Cortex of kidney (tissue), 1 donor: ENCODE measurements at places on chromosomes 6 and 20.

GRCh38 chr20:12293900-12294299 lies 376.2 kb downstream of the BTBD3 start:
- no peak for DNase-seq

DNA sequence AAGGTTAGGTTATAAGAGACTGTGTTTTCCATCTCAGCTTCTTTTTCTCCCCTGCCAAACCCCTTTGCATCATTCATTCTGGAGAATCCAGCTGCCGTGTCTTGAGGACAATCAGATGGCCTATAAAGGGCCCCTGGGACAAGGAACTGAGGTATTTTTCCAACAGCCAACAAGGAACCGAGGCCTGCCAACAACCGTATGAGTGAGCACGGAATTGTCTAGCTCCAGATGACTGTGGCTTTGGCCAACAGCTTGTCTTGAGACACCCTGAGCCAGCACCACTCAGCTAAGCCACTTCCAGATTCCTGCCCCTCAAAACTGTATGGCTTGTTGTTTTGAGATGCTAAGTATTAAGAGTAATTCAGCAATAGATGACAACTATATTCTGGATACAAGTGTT lies 433.7 kb upstream of the HSF2 start:
- no peak for DNase-seq

GRCh38 chr6:40389254-40389653 lies 197.9 kb downstream of the LRFN2 start:
- DNase-seq = no peak

GRCh38 chr6:89895276-89895874 lies 1.1 kb downstream of the GJA10 start:
- no peak for DNase-seq

DNA sequence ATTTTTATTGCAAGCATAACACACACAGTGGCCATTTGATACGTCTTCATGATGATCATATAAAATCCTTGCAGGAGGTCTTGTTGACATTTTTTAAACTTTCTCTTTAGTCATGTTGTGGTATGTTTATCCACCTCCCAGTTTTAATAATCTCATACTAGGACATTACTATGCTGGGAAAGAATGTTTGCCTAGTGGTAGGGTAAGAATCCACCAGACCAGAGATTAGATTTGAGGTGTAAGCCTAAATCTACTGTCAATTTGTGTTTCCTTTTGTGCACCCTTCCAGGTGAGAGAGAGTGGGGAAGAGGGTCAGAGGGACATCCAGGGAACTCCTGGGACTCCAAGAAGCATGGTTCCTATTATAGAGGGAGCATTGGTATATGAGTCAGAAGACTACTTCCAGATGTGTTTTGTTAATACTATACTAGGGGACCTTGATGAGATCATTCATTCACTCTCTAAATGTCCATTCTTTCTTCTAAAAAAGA lies 298.3 kb upstream of the SASH1 start:
- no peak for DNase-seq

DNA sequence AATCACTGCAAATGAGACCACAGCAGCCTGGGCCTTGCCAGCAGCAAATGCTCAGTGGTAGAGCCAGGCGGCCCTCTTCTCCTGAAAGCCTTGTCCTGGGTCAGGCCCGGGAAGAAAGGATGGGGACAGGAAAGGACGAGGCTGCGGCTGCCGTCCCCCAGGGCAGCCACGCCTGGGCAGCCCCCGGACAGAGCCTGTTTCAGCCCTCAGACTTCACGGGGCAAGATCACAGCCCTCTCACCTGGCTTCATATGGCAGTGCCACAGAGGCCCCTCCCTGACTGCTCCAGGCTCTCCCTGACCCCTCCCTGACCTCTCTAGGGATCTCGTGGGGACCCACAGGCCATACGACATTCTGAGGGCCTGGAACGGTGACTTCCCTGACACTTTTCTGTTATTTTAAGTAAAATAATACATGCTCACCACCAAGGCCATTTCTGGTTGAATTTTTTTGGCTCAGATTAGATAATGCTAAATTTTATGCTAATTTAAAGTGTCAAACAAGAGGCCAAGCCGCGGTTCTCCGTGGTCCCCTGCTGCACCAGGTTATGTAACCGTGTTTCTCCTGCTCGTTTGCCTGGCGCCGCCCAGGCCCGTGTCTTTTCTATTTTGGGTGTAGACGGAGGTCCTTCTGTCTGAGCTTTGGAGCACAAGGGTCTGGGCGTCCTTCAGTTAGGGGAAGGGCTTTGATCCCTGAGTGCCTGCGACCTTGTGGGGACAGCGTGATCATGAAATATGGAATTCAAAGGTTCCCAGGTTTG lies 59.9 kb upstream of the BHLHE23 start:
- no peak for DNase-seq

DNA sequence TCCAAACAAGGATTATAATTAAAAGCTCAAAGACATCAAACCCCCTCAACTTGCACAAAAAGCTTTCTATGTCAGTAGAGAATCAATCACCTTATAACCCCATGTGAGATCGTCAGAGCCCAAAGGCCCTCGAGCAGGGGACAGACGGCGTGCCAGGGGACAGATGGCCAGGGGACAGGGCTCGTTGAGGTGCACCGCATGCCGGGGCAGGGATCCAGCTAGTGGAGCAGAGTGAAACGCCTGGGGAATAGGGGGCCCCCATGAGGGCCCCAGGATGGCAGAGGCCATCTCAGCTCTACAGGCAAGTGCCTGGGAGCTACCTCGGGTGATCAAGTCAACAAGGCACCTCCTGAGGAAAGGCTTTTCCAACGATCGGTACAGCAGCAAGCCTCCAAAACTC lies 28.6 kb downstream of the DIDO1 start:
- no peak for DNase-seq

DNA sequence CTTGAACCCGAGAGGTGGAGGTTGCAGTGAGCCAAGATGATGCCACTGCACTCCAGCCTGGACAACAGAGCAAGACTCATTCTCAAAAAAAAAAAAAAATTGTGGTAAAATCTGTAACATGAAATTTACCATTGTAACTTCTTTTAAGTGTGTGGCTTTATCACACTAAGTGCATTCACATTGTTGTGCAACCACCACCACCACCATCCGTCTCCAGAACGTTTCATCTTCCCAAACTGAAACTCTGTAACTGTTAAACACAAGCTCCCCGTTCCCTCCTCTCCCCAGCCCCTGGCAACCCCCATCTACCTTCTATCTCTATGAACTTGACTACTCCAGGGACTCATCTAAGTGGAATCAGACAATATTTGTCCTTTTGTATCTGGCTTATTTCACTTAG lies 29.7 kb downstream of the PDRG1 start:
- DNase-seq = no peak

- no peak for DNase-seq
Observed at GRCh38 chr6:87102151-87102621, 7.3 kb upstream of the CGA start.

GRCh38 chr6:46221222-46221793 lies 50.5 kb upstream of the ENPP5 start:
- DNase-seq = no peak
